ENCODE measurements at places on chromosomes 2 and 18.

DNA sequence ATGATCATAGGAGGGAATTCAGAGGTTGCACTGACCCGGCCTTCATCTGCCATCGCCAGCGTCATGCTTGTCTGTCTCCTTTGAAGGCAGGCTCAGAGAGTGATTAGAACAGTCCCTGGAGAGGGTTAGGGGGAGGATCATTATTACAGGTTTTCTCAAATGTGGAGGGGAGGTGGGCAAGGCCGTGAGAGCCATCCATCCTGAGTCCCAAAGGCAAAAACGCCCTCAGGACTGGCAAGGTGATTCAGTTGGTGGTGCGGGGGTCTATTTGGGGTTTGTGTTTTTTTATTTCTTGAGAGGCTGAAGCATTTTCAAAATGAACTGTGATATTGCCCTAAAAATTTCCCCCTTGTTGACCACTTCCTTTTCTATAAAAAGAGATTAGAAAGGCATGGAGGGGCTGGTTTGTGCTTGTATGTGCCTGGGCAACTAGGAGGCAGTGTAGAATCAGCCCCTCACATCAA is 39.3 kb upstream of the GYPC start:
- no peak for DNase-seq

GRCh38 chr2:144944546-144945220 is 424.8 kb upstream of the ZEB2 start:
- peak; percentile 14 for DNase-seq

- no peak for DNase-seq
These were observed 24.5 kb downstream of the TIMM21 start for GRCh38 chr18:74172697-74173433.

DNA sequence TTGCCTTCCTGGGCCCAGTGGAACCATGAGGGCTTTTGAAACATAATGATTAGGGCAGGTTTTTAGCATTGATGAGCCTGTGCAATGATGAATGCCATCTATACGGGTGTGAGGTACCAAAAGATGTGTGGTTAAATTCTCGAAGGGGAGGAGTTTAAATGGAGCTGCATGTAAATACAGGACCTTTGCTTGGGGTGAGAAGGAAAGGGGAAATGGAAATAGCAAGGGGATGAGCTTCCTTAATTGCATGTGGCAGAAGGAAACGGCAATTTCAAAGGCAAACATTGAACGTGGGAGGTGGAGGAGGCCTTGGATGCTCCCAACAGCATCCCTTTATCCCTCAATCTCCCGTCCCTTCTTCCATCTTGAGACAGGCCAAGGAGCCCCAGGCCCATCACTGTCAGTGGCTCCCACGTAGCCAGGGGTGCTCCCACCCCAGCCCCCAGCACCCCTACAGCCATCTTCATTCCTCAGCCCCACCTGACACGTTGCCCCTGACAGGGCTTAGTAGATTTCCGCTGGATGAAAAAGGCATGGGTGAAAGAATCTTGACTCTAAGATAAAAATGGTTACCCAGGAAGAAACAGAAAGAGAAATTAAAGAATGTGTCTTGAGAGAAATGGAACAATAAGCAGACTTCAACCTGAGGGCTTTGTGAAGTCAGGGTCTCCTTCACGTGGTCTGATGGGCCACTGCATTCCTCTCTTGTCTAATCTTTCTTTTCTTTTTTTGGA is 32.5 kb downstream of the INPP5D start:
- no peak for DNase-seq

GRCh38 chr2:65057054-65057375 is 799 bp downstream of the CEP68 start:
- no peak for DNase-seq

DNA sequence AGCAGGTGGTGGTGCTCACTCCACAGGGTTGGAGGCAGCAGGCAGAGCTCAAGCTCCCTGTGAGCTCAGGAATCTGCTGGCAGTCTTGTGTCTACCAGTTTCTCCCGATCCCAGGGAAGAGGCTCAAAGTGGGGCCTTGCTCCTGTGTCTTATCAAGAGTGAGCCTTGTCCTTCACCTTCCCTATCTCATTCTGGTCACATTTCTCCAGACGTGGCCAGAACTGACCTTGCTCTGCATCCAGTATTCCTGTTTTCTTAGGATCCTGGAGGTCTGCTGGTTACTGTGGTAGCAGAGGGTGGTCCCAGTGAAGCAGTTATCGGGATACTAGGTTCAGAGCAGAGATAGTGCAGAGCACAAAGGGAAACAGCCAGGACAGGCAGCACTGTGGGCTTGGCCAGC is 47.1 kb upstream of the ASB18 start:
- DNase-seq: no peak

- DNase-seq: no peak
These were observed 75.7 kb upstream of the OTOS start for GRCh38 chr2:240216167-240216566.

- no peak for DNase-seq
These were observed 510.6 kb downstream of the ERBB4 start for GRCh38 chr2:212027681-212028628.

DNA sequence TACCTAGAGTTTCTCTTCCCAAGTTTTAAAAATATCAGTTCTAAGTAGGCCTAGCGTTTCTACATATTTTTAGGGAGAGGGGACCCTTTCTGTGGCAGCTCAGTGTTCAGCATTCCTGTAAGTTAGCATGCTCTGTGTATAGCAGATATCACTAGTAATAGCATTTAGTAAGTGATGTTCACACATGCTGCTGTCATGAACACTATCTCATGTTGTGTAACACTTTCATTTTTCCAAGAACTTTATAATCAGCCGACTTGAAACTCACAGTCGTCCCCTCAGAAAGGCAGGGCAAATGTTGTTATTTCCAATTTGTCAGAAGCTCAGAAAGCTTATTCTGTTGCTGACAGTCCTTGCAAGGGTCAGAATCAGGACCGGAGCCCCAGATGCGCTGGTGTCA is 267.7 kb downstream of the ALPK2 start:
- DNase-seq: no peak

- no peak for DNase-seq
These were observed 11.6 kb upstream of the CASP10 start for GRCh38 chr2:201171259-201171814.

DNA sequence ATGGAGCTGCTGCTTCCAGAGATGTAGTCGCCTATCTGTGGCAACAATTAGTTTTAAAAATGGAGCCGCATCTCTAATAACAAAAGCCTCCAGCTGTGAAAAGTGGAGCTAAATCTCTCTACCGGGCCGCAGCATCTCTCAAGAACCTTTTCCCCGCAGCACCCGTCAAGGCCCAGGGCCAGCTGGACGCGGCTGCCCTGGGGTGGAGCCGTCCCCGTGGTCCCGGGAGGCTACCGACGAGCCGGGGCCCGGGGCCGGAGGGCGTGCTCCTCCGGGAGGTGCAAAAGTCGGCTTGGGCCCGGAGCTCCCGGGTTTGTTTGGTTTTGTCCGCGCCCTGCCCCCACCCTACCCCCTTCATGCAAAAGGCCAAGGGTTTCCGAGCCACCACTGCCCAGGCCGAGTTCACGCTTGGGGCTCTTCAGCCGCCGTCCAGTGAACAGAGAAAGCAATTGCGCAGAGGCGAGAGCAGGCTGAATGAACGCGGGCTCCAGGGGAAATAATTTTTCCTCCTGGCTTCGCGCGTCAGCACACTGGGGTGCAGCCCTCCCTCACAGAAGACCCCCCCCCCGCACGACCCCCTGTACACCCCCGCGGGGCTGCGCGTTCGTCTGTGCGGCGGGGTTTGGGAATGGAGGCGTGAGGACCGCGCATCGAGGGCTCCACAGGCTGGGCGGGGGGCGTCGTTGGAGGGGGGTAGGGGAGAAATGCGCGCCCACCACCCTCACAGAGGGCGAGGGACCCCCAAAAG is 557 bp upstream of the GREB1L start:
- no peak for DNase-seq

GRCh38 chr2:235287375-235287733 is 206.5 kb upstream of the AGAP1 start:
- DNase-seq: no peak

Measured in MCF 10A (cell line).